Stimulated activated CD8-positive, alpha-beta memory T cell treated with anti-CD3 and anti-CD28 coated beads, Interleukin-15, amount 100 ng/mL, for 48 hours (primary cell): ENCODE measurements at places on chromosomes 13 and 19.

- DNase-seq = no peak
Observed at GRCh38 chr13:63381078-63381859, 1965.6 kb upstream of the PCDH20 start.

DNA sequence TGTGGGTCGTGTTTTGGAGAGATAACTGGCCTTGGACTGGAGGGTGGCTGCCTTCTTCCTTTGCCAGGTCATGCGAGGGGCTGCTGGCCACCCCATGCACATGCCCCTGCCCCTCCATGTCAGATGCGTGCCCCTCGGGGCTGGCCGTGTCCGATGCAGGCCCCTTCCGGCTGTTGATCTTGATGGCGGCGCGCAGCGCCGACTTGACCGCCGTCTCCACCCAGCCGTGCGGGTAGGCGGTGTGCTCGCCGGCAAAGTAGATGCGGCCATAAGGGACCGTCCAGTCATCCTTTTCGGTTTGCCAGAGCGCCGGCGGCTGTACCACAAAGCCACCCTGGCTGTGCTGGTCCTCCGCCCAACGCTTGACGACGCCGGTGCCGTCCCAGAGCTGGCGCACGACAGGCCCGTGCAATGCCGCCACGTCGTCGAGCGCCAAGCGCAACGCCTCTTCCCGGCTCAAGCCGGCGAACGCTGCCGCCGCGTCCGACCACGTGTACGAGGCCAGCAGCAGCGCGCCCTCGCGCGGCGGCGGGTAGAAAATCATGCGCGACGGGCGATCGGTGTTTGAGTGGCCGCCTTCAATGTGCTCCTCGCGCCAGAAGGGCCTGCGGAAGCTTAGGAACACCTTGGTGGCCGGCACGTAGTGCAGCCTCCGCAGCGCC, 6.9 kb downstream of the IL4I1 start:
- peak; percentile 70 for DNase-seq

GRCh38 chr13:30026093-30026492, 175.7 kb upstream of the UBL3 start:
- DNase-seq = no peak

GRCh38 chr13:35472323-35472881, 4.1 kb downstream of the MAB21L1 start:
- no peak for DNase-seq

DNA sequence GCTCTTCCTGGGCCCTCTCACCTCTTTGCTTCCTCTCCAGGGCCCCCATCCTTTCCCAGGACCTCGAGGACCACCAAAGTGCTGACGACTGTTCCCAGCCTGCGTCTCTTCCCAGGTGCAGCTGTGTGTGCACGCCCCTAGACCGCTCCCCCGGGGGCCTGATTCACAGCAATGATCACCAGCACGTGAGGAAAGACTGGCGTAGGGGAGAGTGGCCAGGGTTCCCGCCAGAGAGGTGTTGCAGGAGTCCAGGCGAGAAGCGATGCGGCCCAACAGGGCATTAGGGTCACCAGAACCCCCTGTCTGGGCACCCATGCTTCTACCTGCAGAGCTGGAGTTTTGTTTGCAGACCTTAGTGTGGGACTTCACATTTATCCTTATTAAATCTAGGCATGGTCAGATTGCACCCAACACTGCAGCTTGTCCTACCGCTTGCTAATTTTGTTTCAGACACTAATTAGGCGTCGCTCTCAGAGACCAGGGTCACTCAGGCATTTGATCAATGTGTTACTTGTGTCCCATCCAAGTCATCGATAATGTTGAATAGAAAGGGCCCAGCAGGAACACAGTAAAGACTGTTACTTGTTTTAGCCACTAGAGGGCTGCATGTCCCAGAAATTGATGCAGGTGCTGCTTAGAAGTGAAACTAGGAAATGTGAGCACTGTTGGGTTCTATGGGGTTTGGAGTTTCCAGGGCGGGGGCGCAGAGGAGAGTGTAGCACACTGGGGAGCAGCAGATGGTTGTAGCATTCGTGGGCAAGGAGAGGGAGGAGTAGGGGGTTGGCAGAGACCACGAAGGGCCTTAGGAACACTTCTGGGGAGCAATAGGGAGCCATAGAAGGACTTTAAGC, 53.2 kb downstream of the CDADC1 start:
- DNase-seq = peak; percentile 39

DNA sequence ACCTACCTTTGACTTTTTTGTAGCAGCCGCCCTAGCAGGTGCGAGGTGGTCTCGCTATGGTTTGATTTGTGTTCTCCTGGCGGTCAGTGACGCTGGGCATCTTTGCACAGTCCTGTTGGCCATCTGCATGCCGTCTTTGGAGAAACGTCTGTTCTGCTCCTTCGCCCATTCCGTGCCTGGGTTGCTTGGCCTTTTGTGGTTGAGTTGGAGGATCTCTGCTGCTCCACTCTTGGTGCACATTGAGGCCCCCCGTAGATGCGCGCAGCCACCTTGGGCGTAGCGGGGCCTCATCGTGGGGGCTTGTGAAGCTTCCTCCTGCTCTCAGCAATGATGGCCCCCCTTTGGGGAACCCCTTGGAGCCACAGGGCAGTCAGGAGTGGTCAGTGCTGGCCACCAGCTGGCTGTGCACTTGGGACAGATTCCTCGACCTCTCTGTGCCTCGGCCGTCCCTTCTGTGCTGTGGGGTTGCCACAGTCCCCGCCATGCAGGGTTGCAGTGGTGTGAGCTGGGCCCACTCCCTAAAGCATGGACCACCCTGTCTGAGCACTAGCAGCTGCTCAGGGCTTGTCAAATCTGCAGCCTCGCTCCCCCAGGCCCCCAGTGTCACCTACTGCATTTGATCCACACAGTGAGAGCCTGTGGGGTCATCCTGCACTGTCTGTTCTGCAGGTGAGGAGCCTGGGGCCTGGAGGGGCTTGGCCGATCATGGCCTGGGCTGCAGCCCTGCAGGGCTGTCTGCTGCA, 170.8 kb downstream of the KDM4B start:
- DNase-seq = no peak

DNA sequence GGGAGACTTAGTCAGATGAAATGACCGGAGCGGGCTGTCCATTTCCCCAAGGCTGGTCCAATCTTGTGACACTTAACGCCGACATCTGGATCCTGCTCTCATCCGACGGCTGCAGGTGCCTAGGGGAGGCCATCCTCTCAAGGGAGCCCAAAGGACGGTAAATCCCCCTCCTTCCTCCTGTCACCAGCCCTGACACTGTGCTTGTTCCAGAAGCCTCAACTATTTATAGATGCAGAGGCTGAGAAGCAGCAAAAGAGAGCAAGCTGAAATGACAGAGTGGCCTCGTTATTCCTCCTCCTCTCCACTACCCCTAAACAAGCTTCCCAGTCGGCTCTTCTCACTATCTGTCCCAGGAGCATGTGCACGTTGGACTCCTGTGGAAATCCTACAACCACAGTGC, 533.7 kb downstream of the LIG4 start:
- DNase-seq = no peak

DNA sequence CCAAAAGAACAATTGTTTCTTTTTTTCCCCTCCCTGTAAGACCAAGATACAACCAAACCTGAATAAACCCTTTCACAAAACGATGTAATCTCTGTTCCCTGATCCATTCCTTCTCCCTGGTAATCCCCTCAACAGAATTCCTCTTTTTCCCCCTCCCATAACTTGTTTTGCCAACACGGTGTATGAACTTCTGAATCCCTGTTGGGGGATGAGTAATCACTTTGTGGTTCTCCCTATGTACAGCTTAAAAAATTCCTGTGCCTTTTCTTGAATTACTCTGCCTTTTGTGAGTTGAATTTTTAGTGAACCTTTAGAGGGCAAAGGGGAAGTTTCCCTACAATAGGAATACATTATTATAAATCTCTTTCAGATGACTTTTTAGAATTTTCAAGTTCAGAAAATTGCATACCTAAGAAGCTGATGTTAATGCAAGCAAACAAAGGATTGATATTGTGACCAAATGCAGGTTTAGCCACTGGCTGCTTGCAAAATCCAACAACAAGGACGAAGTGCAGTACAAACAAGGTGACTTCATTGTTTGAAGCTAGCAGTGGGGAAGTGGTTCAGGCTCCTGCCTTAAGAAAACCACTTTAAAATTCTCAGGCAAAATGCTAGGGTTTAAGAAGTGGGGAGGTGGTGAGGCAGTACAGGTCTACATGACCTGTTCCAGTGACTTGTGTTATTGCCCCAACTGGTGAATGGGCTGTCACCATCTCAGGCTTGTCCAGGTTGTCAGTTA, 15.0 kb upstream of the EPSTI1 start:
- no peak for DNase-seq

DNA sequence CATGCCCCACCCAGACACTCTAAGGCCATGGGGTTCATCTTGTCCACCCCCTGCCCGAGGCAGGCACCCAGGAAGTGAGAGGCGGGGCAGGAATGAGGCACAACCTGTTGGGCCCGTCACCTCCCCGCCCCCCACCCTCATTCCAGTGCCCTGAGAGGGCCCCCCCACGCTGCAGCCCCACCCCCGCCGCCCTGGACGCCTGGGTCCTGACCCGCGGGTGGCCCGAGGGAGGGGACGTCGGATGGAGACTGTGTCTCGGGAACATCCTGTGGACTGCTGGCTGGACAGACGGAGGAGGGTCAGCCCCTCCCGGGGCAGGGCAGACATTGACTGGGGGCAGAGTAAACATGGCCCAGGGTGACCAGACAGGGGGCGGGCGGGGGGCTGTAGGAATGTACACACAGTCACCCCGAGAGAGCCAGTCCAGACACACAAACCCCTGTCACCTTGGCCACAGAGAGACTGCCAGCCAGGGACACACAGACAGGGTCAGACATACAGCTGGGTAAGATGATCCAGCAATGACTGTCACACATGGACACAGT, 7.4 kb upstream of the JUNB start:
- no peak for DNase-seq

- no peak for DNase-seq
Observed at GRCh38 chr13:33252135-33252534, 33.4 kb downstream of the STARD13 start.

- peak; percentile 48 for DNase-seq
Observed at GRCh38 chr13:40026741-40027140, 371.3 kb downstream of the COG6 start.

DNA sequence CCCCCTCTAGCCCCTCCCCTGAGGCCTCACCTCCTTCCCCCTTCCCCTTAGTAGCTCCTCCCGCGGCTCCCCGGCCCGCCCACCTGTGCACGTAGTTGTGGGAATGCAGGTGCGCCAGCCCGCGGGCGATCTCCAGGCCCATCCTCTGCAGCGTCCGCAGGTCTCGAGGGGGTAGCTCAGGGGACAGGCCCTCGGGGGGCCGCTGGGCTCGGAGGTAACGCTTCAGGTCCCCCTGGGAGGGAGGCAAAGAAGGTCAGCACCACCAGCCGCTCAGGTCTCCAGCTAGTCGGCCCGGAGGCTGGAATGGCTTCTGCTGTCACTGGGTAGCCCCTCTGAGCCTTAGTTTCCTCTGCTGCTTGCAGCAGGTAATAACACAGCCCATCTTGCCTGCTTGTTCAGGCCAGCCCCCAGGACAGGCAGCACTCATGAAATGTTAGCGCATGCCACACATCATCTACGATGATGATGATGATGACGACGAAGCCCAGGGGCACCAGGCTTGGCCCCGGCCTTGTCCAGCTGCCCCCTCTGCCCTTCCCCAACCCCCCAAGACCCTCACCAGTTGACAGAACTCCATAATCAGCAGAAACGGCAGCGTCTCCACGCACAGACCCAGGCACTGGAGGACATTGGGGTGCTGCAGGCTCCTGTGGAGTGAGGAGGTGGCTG, 9.2 kb downstream of the LMTK3 start:
- DNase-seq = no peak

- no peak for DNase-seq
Observed at GRCh38 chr13:43584751-43585150, 202.0 kb downstream of the ENOX1 start.

DNA sequence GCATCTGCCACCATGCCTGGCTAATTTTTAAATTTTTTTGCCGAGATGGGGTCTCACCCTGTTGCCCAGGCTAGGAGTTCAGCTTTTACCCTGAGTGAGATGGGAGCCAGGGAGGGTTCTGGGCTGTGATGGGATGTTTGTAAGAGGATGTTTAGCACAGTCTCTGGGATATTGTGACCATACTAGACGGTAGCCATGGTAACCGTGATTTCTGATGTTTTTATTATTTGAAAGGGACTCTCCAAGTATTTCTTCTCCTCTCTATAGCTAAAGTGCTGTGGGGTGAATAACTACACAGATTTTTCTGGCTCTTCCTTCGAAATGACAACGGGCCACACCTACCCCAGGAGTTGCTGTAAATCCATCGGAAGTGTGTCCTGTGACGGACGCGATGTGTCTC, 10.4 kb downstream of the TSPAN16 start:
- no peak for DNase-seq

DNA sequence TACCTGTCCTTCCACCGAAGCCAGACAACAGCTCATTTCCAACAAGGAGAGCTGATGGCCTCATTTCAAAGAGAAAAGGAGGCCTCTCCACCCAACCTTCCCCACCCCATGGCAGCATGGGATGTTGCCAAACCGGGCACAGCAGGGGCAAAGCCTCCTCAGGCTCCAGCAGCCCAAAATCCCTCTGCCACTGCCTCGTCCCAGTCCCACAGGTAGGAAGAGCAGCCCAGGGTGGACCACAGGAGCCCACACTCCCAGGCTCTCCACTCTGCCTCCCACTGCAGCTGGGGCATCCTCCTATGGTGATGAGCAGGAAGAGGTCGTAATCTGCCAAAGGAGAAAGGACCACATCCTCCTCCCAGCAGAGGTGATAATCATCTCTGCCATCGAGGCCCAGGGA, 50.9 kb downstream of the PEPD start:
- no peak for DNase-seq
